ENCODE measurements at places on chromosomes 11 and 22.
A peak's percentile ranks its signal among the peaks of the same experiment; 100 is the strongest.

DNA sequence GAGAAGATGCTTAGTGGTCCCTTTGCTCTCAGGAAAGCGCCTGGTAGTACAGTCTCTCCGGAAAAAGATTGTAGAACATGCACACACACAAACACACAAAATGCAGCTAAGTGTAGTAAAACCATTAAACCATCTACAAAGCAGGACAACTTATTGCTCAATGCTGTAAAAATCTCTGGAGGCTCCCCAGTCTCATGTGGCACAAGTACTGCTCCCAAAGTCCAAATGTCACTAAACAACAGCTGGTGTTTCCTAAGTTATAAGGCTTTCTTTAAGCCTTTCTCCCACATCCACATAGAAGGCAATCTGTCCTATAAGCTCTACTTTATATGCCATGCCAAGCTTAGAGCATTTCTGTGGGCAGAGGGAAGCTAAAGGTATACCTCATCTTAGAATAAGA, 32.9 kb downstream of the CDON start:
- DNase-seq, result no peak

DNA sequence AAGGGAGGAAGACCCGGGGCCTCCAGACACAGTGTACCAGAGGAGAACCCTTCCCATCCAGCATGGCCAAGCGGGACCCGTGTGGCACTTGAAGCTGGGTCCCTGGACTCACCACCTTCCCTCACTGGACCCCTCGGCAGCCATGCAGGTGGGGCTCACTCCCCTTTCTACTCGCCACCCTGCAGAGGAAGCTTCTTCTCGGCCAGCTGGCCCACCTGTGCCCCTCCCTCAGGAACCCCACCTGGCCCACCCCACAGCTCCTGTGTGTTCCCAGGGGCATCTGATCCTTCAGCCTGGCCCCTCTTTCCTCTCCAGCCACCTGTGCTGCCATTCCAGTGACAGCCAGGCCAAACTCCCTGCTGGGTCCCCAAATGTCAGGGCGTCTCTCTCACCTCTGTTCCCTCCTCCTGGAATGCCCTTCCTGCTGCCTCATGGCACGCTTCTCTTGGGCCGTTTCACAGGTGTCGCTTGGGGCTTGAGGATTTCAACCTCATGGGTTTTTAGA, 38.0 kb downstream of the IGF2 start:
- DNase-seq, result no peak

DNA sequence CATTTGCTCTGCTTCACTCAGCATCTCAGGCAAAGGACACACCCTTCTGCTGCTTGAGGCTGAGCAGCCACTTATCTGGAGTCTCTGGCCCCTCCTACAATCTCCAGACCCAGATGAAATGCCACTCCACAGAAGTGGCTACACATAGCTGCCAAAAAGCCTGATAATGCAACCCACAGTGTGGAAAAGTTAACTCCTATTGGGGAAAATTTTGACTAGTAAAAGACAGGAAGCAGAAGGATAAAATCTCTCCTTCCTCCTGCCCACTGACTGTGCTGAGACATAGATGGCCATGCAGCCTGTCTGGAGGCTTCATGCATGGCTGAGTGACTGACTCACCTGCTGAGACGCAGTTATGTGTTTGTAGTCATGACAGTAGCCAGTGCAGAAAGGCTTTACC, 92.3 kb upstream of the TEAD1 start:
- DNase-seq, result no peak

DNA sequence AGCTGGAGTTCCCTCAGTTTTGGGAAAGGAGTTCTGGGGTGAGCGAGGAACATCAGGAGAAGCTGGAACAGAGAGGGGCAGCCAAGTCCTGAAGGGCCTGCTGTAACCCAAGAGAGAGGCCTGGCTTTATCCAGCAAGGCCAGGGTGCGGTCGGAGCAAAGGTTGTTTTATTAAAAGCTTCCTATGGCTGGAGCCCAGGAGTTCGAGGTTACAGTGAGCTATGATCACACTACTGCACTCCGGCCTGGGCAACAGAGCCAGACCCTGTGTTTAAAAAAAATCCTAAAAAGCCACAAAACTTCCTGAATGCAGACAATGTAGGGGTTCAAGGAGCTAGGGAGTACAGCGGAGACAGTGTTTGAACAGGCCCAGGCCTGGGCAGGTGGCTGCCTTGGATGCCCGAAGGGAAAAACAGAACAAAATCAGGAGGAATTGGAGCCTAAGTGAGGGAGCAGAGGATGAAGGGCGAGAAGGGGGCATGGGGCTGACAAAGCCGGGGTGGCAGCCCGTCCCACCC, 22.2 kb upstream of the MALAT1 start:
- DNase-seq, result no peak

- peak; percentile 27 for DNase-seq
These were observed 344 bp downstream of the IFT27 start for GRCh38 chr22:36775586-36775963.

DNA sequence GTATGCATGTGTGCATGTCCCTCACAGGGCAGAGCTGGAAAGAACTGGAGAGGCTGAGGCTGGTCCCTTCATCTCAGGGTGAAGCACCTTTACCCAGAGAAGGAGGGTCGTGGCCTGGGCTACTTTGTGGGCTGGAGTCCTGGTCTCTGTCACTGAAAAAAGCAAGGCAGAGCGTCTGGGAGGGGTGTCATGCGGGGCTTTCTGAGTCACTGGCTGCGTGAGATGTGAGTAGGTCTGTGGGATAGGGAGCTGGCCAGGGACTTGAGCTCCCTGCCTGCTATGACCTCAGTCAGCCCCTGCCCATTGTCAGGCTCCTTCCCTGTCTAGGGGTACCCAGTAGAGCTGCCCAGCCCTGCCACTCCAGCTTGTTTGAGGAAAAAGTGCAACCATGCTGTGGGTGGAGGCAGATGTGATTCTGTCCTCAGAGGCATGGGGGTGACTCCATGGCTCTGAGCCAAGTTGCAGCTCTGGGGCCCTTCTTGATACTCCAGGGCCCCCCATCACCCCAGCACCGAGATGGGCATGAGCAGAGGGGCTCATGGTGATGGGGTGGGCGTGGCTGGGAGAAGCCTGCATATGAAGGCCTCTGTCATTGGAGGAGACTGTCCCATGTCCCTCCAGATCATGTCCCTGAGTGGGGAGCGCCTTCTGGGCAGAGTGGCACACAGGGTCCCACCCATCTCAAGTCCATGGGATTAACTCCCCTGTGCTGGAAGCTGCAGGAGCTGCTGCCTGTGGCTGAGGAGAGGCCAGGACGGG, 27.8 kb downstream of the KCNQ1 start:
- no peak for DNase-seq

DNA sequence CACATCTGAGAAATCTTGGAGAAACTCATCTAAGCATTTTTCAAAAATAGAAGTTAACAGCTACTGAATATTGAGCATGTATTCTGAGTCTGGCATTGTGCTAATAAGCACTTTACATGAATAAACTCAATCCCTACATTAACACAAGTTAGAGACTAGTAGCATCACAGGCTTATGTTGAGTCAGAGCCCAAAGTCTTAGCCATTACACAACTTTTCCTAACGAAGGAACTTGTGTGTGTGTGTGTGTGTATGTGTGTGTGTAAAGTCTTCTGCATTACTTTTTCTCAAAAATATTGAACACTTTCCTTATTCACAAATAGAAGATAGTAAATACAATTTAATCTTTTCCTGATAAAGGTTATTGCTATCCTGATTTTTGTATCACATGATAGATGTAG, 8.7 kb upstream of the CLPB start:
- no peak for DNase-seq

DNA sequence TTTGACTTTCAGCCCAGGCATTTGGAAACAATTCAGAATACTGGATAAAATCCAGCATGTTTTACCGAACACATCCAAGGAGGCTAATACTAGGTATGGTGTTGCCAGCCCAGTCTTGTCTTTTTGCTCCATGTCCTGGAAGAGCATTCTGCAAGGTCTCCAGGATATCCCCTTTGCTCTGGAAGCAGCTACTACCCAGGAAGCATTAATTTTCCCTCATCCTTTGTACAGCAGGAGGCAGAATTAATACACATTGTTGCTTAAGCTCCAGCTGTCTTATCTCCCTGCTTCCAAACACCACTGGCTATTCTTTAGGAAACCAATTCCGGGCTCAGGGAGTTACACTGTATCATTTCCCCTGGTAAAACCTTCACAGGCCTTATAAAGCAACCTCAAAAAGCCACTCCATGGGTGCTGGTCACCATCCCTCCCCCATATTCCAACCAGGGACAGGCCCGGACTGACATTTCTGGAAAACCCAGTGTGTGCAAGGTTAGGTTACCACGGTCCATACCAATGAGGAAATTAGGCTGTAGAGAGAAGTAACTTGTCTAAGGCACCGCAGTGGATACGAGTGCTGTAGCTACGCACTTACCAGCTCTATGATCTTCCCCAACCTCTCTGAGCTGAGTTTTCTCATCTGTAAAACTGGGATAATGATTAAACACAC, 1.5 kb upstream of the UBASH3B start:
- DNase-seq, result no peak

GRCh38 chr11:7499081-7499480, 13.8 kb downstream of the OLFML1 start:
- DNase-seq, result no peak
